ENCODE measurements at places on chromosomes 6 and 20.

DNA sequence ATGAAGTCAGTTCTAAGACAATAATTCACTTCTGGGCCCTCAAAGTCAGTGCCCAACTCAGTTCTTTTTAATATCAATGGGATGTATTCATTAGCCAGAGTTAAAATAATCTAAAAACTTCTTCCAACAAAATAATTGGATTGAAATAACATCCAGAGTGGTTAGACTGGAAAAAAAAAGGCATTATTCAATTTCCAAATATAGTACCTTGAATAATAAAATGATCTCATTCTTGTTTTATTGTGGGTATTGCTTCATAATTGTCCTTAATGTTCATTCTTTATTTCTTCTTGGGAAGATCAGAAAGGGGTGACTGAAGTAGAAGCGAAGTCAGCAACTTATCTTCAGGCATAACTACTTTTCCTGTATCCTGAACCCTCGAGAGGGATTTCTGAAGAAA lies 85.1 kb upstream of the JARID2 start:
- peak; percentile 7 for DNase-seq

- no peak for DNase-seq
Observed at GRCh38 chr20:49319208-49319809, 41.5 kb upstream of the ZNFX1 start.

- DNase-seq = no peak
Observed at GRCh38 chr6:40896696-40897095, 142.3 kb downstream of the UNC5CL start.

DNA sequence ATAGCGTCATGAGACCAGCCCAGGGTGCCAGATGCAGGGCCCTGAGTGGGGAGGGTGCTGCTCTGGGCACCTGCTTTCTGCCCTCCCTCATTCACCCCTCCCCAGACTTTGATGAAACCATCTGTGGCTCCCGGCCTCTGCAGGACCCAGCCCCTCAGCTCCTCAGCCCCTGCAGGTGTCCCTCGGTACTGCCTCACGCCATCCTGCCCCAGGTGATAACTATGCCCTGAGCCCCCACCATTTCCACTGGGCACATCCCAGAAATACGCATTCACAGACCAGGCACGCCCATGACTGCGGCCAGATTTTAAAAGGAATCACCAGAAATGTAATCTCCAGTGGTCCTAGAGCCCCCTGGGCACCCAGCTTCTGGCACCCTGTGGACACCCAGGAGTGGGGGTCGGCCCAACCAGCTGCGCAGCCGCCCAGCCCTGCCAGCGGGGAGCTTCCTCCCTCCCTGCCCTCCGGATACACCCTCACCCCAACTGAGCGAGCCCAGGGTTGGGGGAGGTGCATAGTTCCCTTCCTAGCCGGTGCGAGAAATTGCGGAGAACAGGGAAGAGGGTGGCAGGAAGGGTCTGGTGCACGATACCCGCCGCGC lies 615 bp upstream of the NTSR1 start:
- no peak for DNase-seq

- no peak for DNase-seq
Observed at GRCh38 chr20:47733892-47734291, 51.4 kb downstream of the SULF2 start.

GRCh38 chr6:131764350-131764749 lies 43.5 kb upstream of the ENPP1 start:
- peak; percentile 39 for DNase-seq

Data from fibroblast of skin of right quadriceps (primary cell).